ENCODE measurements at places on chromosomes 1 and 21. TPM values are rescaled to one million over a fixed set of nuclear protein-coding genes. Genes with fewer than 3 reads are reported as not detected.

The OR2L3 gene
- total RNA-seq, result not detected

- no peak for DNase-seq
Measured at GRCh38 chr21:43721939-43722338, 3.0 kb downstream of the PDXK start.

- DNase-seq, result no peak
Measured at GRCh38 chr1:11429226-11429625, 49.7 kb upstream of the DISP3 start.

The NTNG1 gene
- total RNA-seq, result 1.6 TPM

GRCh38 chr1:20194757-20195461 lies 8.6 kb upstream of the PLA2G2C start:
- peak; percentile 54 for DNase-seq

GRCh38 chr1:195327361-195327760 lies 1280.9 kb downstream of the KCNT2 start:
- DNase-seq, result no peak

GRCh38 chr1:183783767-183784637 lies 20.9 kb upstream of the RGL1 start:
- peak; percentile 85 for DNase-seq

The LRRC38 gene
- total RNA-seq, result not detected

- no peak for DNase-seq
Measured at GRCh38 chr1:26772687-26773086, 15.1 kb upstream of the PIGV start.

DNA sequence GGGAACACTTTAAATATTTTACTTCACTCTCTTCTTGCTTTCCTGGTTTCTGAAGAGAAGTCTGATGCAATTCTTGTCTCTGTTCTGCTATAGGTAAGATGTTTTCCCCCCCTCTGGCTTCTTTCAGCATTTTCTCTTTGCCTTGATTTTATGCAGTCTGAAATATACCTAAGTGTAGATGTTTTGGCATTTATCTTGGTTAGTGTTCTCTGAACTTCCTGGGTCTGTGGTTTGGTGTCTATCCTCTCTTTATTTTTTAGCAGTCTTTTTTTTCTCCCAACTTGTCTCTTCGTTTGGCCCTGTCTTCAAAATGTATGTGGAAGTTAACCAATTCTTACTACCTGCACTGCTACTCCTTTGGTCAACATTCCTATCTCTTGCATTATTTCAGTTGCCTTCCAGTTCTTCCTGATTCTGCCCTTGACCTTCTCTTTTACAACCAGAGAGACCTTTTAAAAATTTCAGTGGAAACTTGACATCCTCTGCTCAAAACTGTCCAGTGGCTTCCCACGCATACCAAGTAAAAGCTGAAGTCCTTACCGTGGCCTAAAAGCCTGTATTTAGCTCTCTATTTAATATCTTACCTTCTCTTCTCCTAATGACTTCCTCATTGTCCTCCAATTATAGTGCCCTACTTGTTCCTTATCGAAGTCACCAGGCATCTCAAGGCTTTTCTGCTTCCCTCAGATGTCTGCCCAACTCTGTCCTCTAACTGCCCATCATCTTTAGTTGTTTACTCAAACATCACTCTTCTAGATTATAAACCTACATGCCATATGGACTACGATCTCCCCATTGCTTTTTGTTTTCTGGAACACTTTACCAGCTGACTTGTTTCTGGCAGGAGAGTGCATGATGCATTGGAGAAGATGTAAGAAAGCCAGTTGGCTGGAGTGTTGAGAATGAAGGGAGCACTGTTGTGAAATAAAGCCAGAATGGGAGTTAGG lies 40.9 kb downstream of the RAP1A start:
- DNase-seq, result no peak

DNA sequence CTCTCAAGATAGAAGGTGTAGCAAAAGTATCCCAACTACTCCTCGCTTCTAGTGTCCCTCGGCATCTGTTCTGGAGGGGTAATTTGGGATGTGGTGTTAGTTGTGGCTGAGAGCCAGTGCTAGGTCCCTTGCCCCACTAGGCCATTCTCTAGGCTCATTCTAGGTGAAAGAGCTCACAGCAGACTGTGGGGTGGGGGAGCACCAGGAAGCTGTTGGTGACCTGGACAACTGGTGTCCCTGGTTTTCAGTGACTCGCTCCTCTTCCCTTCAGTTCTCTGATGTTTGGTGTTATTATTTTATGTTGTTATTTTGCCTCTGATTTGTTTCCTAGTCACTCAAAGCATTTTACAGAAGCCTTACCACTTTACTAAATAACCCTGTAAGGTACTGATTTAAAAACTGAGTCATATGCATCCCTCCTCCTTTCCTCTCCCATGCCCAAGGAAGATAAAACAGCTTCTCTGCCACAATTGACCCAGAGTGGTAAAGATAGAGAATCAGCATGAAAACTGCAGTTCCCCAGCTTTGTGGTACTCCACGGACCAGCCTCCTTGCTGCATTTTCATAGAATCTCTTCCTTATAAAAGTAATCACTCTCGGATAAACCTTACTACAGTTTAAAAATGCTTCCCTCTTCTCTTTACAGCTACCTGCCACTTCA lies 14.1 kb downstream of the DYRK3 start:
- DNase-seq, result no peak

The DYNLT4 gene
- total RNA-seq, result not detected
